ENCODE measurements at places on chromosomes 2 and 18. TPM values are rescaled to one million over a fixed set of nuclear protein-coding genes. Genes with fewer than 3 reads are reported as not detected.

CHST10 gene
- 6.7 TPM for polyA plus RNA-seq

CLHC1 gene
- 6.5 TPM for polyA plus RNA-seq

SLC14A1 gene
- polyA plus RNA-seq: 8.0 TPM

B3GNT7 gene
- 0.01 TPM for polyA plus RNA-seq

LRRC30 gene
- not detected for polyA plus RNA-seq

FHOD3 gene
- 33.5 TPM for polyA plus RNA-seq

ACKR3 gene
- polyA plus RNA-seq: 1.5 TPM

MEP1B gene
- not detected for polyA plus RNA-seq

IER3IP1 gene
- 26.2 TPM for polyA plus RNA-seq

DNA sequence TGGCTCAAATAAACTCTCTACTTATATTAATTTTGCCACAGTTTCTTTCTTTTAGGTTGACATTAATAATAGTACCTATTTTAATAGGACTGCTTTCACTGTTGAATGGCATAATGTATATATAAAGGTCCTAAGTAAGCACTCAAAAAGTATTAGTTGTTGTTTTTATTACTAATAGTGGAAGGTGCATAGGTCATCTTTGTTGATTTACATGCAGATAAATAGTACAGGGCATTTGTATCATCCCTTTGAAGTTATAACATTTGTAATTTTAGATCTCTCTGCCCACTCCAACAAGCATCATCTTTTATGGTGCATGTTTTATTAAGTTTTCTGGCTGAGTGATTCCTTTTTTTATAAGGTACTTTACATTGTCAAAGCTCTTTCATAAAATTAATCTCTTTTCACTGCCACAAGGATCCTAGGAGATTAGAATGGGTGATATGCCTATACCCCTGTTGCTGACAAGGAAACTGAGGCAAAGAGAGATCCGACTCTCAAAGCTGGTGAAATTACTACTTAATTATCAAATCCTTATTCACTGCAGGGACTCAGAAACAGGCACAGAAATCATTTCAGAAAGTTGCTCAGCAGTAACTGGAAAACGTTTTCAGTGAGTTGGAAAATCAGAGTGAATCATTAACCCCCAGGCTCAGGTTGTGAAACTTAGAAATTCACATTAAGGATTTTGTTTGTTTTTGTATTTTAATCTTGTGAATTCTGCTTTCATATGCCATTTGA is 299.6 kb downstream of the AGPS start:
- no peak for DNase-seq

DNA sequence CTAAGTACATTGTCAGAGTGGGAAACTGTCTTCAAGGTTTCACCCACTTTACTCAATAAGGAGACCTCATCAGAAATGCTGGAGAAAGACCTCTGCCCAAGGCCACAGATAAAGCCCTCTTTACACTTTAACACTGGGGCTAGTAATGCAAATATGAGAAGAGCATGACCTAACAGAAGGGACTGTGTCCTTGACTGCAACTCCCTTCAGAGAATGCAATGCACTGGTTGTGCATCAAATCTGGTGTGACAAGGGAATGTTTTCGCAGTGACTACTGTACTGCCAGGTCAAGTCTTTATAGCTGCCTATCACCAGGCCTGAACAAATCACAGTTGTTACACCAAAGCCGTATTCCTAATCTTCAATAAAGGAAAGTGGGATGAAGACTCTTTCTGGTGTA is 28.6 kb downstream of the CDH19 start:
- no peak for DNase-seq

DNA sequence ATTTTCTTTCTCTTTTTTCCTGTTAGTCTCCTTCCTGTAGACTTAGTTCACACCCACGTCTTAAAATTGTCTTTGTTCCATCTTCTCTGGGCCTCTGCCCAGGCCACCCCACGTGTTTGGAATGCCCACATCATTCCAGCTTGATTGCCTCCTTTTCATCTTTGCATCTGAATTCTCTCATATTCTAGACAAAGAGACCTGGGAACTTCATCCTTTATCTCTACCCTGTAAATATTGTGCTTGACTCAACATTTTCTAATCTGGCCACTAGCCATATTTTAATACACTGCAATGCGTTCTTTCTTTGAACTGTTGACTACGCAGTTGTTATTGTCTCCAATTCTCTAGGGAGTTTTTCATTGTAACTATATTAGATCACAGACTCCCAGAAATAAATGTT is 187.5 kb upstream of the NRXN1 start:
- DNase-seq: peak; percentile 88

GRCh38 chr18:52394602-52395001 is 54.6 kb downstream of the DCC start:
- DNase-seq: no peak

DNA sequence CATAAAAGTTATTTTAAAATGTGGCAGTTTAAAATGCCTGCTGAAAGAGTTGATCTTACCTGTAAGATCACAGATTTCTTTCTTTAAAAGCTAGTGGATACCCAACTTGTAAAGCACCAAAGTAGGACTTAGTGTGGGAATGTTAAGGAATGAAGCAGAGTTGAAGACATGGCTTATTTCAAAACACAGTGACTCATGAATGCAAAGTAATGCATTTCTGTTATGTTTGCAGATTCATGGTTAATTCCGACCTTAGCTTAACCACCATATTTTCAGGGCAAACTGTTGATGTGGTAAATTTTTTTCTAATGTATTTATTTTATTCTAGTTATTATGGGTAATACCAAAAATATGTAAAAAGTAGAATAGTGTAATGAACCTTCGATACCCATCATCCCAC is 206.8 kb upstream of the FOSL2 start:
- DNase-seq: peak; percentile 84

GRCh38 chr2:8525582-8526402 is 156.1 kb upstream of the ID2 start:
- DNase-seq: peak; percentile 31

- peak; percentile 33 for DNase-seq
Measured at GRCh38 chr2:83364264-83364663, 1094.8 kb downstream of the SUCLG1 start.

DNA sequence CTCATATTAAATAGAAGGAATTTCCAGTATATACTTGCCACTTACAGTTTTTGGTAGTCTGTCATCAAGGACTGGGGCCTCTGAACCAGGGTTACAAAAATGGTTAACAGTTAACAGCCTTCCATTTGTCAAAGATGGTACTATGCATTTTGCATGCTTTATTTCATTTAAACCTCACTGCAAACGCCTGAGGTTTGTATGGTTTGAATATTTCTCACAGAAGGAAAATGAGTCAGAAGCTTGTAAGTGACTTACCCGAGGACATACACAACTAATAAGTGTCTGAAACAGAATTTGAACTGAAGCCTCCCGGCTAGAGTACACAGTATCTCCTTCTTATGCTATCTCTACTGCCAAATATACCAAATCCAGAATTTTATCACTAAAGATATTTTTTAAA is 1593.5 kb upstream of the ACVR2A start:
- DNase-seq: peak; percentile 45

DNA sequence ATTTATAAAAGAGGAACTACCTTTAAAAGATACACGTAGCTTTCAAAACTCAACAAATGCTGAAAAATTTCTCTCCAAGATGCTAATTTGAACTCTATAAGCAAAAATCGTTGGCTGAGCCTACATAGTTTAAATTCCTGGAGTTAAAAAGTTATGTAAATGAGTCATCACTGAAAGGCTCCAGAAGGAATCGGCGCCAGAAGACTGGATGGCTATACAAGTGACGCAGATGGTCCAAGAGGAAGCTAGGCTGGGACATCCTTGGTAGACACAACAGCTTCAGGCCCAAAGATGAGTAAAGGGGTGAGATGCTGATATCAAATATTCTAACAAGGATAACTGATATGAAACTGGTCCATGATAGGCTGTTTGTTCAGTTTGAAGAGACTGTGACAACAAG is 22.8 kb upstream of the DNAH6 start:
- peak; percentile 94 for DNase-seq

DNA sequence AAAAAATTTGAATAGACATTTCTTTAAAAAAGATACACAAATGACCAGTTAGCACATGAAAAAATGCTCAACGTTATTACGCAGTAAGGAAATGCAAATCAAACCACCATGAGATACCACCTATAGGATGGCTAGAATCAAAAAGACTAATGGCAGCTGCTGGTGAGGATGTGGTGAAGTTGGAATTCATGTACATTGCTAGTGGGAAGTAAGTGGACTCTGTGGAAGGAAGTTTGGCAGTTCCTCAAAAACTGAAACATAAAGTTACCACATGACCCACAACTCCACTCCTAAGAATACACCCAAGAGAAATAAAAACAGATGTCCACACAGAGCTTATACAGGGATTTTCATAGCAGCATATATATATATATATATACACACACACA is 51.2 kb downstream of the MBP start:
- peak; percentile 91 for DNase-seq

DNA sequence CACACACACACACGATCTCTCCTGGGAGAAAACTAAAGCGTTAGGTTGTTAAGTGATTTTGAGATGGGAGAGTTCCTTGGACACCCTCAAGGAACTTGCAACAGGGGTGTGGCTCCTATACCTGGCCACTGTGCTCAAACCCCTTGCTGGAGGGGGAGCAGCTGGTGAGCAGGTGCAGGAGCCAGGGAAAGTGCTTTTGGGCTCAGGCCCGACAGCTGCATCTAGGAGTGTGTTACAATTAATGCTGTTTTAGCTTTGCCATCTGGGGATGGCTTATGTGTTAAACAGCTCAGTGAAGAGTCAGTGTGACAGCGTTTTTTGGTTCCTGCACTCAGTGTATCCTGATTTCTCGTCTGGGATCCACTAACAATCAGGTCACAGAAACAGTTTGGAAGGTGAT is 510.8 kb downstream of the TRIB2 start:
- DNase-seq: no peak

- DNase-seq: peak; percentile 19
Measured at GRCh38 chr18:55317864-55318263, 270.1 kb downstream of the TCF4 start.
